ENCODE measurements at places on chromosomes 5 and 9.

DNA sequence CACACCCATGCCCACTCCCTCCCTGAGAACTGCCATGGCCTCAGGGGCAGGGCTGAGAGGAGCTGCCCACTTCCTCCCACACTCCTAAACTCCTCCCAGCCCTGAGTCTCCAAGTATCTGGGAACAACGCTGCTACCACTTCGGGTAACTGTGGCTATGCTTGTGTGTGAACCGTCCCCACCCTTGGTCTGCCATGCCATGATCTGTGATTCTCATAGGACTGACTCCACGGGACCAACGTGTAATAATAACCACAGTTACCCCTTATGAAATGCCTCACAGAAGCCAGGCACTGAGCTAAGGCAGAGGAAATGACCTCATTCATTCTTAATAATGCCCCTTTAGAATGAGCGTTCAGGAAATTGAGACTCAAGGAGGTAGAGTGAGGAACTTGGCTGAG lies 103.9 kb upstream of the SMIM23 start:
- DNase-seq = no peak

GRCh38 chr9:127980060-127980705 lies 606 bp downstream of the EEIG1 start:
- peak; percentile 63 for DNase-seq

DNA sequence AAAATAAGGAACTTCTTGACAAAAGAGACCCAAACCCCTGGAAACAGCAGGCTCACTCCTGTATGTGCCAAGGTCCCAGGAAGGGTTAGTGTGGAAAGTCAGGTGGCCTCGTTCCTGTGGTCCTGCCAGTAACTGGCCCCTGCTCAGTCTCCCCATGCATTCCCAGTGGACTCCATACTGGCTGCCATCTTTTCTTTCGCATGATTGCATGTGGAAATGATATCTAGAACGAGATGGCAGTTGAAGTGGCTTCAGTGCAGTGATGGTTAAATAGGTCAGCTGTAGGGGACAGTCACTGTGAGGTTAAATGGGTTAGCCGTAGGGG lies 30.4 kb downstream of the AHRR start:
- no peak for DNase-seq

DNA sequence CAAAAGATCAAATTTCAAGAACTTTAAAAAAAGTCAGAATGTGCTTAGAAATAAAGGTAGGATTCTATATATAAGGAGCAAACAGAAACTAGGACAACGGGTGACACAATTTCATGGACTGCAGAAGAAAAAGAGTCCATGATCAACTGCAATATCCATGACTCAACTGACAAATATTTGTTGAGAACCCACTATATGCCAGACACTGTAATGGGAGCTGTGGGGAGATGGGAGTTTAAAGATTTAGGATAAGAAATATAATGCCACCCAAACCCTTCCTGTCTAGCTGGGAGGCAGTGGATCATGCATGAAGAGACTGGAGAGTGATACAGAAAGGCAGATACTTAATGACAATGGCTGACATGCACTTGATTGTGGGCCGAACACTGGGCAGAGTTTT lies 27.6 kb upstream of the CCDC112 start:
- no peak for DNase-seq

DNA sequence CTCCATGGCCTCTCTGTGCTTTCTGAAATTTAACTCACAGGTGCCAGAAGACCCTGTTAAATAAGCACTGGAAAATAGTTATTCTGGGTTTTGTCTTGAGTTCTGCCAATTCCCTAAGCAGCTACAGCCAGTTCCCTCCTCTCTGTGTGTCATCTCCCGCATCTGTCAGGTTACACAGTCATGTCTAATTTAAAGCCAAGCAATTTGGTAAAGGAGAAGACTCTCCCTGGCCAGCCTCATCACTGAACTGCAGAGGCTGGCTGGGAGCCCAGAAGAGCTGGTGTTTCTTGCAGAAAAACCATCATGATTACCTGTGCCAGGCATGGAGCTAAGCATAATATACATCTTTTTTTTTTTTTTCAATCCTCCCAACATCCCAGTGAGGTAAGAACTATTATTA lies 141.3 kb upstream of the ZNF366 start:
- no peak for DNase-seq

- DNase-seq = no peak
These were observed 45.7 kb downstream of the CXXC5 start for GRCh38 chr5:139693676-139694364.

DNA sequence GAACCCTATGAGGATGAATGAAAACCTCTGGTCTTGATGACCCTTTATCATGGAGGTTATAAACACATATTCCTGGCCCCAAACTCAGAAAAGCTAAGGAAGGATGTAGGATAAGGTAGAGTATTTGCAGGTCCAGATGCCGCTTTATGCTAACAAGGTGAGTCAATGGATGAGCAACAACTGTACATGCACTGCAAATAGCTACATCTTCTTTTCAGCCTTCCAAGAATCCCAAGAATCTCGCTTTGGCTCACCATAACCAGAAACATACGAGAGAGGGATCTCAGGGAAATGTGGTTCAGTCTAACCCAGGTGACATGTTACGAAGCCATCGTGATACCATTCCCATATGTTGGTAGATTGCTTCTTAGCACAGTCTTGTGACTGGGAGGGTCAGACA lies 152.3 kb upstream of the ANKH start:
- no peak for DNase-seq

DNA sequence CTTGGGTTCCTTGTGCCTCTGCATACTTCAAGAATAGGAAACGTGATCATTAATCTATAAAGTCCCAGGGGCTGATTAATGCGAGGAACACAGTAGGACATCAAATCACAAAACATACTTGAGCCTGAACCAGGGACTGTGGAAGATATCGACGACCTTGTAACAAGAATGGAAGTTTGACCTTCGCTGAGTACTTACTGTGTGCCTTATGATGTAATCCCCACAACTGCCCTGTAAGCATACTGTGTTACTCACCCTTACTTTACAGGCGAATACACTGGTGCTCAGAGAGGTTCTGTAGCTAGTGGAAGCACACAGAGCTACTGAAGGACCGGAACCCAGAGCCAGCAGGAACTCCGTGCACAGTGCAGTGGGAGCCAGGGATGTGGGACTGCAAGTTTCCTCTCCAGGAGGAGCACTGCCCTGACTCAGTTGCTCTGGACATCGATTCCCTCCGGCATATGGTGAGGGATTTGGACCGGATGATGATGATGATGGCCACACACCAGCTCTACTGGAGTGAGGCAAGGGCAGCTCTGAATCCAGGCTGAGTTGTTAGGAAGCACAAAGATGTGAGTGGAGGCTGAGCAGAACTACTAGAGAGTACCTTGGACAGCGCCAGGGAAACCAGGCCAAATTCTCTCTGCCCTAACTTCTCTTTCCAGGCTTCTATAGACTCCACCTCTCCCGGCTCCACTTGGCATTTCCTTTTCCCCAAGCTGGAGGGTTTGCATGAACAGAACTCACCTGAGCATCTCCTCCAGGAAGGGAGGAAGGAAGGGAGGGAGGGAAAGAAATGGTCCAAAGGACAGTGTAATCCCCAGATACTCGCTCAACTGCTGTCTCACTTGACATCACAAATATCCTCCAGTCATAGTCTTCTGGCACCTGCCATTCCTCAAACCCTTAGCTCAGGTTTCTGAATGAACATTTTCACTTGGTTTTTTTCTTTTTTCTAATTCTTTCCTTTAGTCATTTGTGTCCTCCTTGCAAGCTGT lies 1.5 kb upstream of the GABBR2 start:
- DNase-seq = no peak

DNA sequence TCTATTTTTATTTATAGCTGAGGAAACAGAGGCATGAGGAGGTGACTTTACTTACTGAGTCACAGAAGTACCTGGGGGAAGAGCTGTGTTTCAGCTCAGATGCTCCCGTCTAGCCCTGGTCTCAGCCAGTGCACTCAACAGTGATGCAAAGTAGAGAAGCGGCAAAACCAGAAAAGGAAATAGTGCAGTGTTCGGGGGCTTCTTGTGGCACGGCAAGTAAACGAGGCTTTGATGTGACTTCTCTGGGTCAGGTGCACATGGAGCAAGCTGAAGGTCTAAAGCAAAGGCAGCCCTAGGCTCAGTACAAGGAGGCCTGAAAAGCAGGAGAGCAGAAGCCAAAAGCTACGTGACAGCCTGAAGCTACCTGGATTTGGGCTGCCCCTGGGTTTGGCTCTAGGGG lies 526.7 kb upstream of the ADAMTS16 start:
- no peak for DNase-seq

GRCh38 chr5:38023799-38024198 lies 184.0 kb upstream of the GDNF start:
- DNase-seq = no peak

GRCh38 chr5:108334225-108334624 lies 47.7 kb downstream of the FBXL17 start:
- DNase-seq = no peak

GRCh38 chr9:37128051-37128450 lies 7.7 kb downstream of the ZCCHC7 start:
- no peak for DNase-seq

DNA sequence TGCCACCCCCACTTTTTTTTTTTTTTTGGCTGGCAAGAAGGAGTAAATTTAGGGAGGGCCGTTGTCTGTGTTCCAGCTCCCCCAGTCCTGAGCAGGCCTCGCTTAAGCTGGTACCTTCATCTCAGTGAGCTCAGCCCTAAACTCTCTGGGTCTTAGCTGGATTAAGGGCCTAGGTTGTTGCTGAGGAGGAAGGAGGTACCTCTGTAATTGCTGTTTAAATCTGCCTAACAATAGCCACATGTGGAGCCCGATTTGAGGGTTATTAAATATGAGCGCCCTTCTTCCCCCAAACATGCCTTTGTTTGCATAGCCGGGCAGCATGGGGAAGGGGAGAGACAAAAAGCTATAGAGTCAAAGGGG lies 179.0 kb upstream of the PITX1 start:
- DNase-seq = no peak

DNA sequence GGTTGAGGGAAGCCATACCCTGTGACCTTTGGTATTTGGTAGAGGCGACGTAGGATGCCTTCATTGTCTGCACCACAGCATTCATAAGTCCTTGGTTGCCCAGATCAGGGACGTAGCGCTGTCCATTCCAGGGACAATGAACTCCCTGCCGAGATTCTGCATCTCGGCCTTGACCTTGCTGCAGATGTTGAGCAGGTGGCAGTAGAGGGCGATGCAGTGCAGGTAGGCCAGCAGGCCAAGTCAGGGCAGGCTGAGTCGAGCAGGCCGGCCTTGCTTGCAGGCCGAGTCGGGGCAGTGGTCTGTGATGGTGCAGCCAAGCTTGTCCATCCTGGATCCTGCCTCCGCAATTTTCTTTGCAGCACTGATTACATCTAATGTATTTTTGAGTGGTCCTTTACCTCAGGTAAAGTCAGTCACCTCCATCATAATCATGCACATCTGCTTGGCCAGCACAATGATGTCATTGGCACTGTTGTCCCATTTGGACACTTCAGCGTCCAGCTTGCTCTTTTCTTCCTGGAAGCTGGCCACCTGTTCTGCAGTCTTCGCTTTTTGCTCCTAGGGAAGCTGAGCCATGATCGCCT lies 93.4 kb upstream of the CCDC112 start:
- no peak for DNase-seq

DNA sequence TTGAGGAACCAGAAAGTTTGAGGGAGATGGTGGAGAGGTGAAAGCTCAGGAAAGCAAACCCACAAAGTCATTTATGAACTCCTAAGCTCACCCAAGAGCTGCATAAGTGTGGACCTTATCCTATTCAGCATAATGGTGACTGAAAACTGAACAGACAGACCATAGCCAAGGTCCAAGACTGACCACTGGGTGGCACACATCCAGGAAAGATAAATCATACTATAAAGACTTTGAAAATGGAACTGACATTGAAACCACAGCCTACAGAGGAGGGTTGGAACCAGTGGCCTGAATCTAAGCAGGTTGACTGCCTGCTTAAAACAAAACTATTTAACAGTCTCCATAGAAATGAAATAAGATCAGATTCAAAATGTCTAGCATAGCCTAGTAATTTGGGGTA lies 121.0 kb upstream of the RGS7BP start:
- no peak for DNase-seq

All from activated CD4-positive, alpha-beta T cell treated with anti-CD3 and anti-CD28 coated beads for 4 hours (primary cell).